Left ventricle myocardium inferior (tissue), 1 donor: ENCODE measurements at places on chromosomes 7 and 10. TPM values are rescaled to one million over a fixed set of nuclear protein-coding genes. Genes with fewer than 3 reads are reported as not detected.

- DNase-seq = no peak
Observed at GRCh38 chr7:2736411-2736914, 48.5 kb downstream of the AMZ1 start.

DNA sequence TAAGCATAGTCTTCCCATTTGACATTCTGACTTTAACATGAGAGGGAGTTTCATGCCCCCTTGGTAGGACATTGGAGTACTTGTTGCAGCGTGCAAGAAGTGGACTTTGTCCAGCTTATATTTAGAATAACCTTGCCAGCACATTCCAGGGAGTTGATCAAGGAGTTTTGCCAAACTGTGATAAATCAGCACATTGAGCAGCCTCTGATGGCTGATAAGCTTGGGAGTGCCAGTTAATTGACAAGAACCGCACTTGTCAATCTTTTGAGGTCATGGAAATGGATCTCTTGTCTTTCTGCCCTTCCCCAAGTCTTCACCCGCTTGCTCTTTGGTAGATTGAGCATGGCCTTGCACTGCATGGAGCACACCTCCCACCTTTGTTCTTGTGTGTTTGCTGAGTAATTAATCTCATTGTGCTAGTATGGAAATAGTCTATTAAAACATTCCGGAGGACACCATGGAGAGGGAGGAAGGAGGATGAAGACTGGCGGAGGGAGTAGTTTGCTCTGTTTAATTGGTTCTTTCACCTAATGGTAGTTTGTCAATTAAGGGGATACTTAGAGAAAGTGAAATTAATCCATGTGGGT lies 668.5 kb upstream of the GALNT17 start:
- DNase-seq = no peak

GRCh38 chr7:66638309-66639099 lies 9.8 kb downstream of the KCTD7 start:
- no peak for DNase-seq

GRCh38 chr7:151232917-151233701 lies 826 bp downstream of the CHPF2 start:
- DNase-seq = no peak

GRCh38 chr7:104900525-104901239 lies 113.3 kb upstream of the KMT2E start:
- no peak for DNase-seq

The THNSL1 gene
- total RNA-seq = 5.3 TPM

The GLRX3 gene
- 69.2 TPM for total RNA-seq

The TFEC gene
- total RNA-seq = 1.7 TPM

The SYT15B gene
- 0.93 TPM for total RNA-seq
